Stimulated activated CD4-positive, alpha-beta T cell treated with anti-CD3 and anti-CD28 coated beads, Interleukin-15, amount 100 ng/mL, for 1 hour (primary cell): ENCODE measurements at places on chromosomes 13 and 19.

- DNase-seq: no peak
These were observed 92.1 kb downstream of the ATP11A start for GRCh38 chr13:112781881-112782361.

- no peak for DNase-seq
These were observed 1.6 kb upstream of the PDE4C start for GRCh38 chr19:18227781-18228271.

- no peak for DNase-seq
These were observed 5.0 kb downstream of the KLK4 start for GRCh38 chr19:50906217-50906616.

- DNase-seq: no peak
These were observed 39.3 kb downstream of the MBNL2 start for GRCh38 chr13:97261254-97262005.

- no peak for DNase-seq
These were observed 45.5 kb downstream of the OLFM4 start for GRCh38 chr13:53074114-53074513.

- DNase-seq: no peak
These were observed 11.1 kb downstream of the FTL start for GRCh38 chr19:48975947-48976847.

- no peak for DNase-seq
These were observed 47.1 kb downstream of the LNX2 start for GRCh38 chr13:27573265-27573664.

DNA sequence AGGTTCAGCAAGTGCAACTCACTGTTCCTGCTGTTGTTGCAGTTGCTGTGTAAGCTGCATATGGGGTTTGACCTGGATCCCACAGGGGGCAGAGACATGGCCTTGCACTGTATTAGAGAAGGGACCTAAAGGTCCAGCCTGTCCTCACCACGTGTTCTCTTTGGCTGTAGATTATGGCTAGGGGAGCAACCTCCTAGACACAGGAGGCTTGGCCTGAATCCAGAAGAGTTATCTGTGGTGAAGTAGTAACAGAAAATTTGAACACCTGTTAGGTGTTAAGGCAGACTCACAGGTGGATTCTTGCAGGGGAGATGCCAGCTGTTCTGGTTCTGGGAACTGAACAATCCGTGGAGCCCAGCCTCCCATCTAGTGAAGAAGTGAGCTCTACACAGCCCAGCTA is 3.4 kb upstream of the CYP4F11 start:
- no peak for DNase-seq

- DNase-seq: no peak
These were observed 9.3 kb upstream of the MISP start for GRCh38 chr19:741506-742131.
